Hair follicular keratinocyte (primary cell): ENCODE measurements at places on chromosomes 11 and 22. TPM values are rescaled to one million over a fixed set of nuclear protein-coding genes. Genes with fewer than 3 reads are reported as not detected.

PKP3 gene
- 292 and 373 TPM in 2 replicates for total RNA-seq

IGSF22 gene
- under 0.01 and 0.08 TPM in 2 replicates for total RNA-seq

PDE2A gene
- 1.5 and 3.9 TPM in 2 replicates for total RNA-seq

LUZP2 gene
- not detected in 2 replicates for total RNA-seq

CCDC73 gene
- total RNA-seq: not detected in 2 replicates

FOLR2 gene
- total RNA-seq: not detected in 2 replicates

FJX1 gene
- total RNA-seq: 103 and 145 TPM in 2 replicates

PNPLA3 gene
- 2.9 and 4.2 TPM in 2 replicates for total RNA-seq

MPPED2 gene
- total RNA-seq: not detected in 2 replicates

OR2AT4 gene
- total RNA-seq: not detected in 2 replicates

NXPE2 gene
- total RNA-seq: not detected in 2 replicates

PTPRCAP gene
- total RNA-seq: 0.78 and 1.4 TPM in 2 replicates

MMP11 gene
- total RNA-seq: 0.38 and 0.47 TPM in 2 replicates

POU2AF3 gene
- total RNA-seq: not detected in 2 replicates

GNB1L gene
- total RNA-seq: 25.3 and 35.2 TPM in 2 replicates

RAB36 gene
- 0.47 and 1.4 TPM in 2 replicates for total RNA-seq

ZDHHC5 gene
- total RNA-seq: 39.4 and 48.3 TPM in 2 replicates

UPB1 gene
- not detected in 2 replicates for total RNA-seq

MS4A3 gene
- total RNA-seq: not detected in 2 replicates

LDHAL6A gene
- total RNA-seq: not detected in 2 replicates

ANO9 gene
- total RNA-seq: 9.5 and 19.5 TPM in 2 replicates

OR8H3 gene
- not detected in 2 replicates for total RNA-seq

OR51I1 gene
- total RNA-seq: not detected in 2 replicates

SDF2L1 gene
- total RNA-seq: 124 and 205 TPM in 2 replicates

PIH1D2 gene
- 0.39 and 1.3 TPM in 2 replicates for total RNA-seq

TSPAN18 gene
- total RNA-seq: 0.15 TPM in 1 of 2 replicates, not detected in the other

ELFN2 gene
- total RNA-seq: 0.61 and 1.9 TPM in 2 replicates

GGTLC2 gene
- total RNA-seq: not detected in 2 replicates

SMTNL1 gene
- not detected in 2 replicates for total RNA-seq

COA4 gene
- total RNA-seq: 71.3 and 117 TPM in 2 replicates

IL17REL gene
- total RNA-seq: not detected in 2 replicates

DDI1 gene
- not detected in 2 replicates for total RNA-seq

TRIM48 gene
- not detected in 2 replicates for total RNA-seq

ACR gene
- total RNA-seq: not detected in 2 replicates

TRIM49 gene
- not detected in 2 replicates for total RNA-seq

LARGE1 gene
- total RNA-seq: 5.0 and 5.5 TPM in 2 replicates

MRGPRX3 gene
- 24.1 and 45.6 TPM in 2 replicates for total RNA-seq

SPDYC gene
- total RNA-seq: not detected in 2 replicates

TMEM86A gene
- total RNA-seq: 0.72 and 2.2 TPM in 2 replicates

SLC35F2 gene
- 51.6 and 51.9 TPM in 2 replicates for total RNA-seq

HMOX1 gene
- 0.39 and 1.2 TPM in 2 replicates for total RNA-seq

OVOL1 gene
- total RNA-seq: 0.91 and 3.8 TPM in 2 replicates

SLN gene
- not detected in 2 replicates for total RNA-seq

EXPH5 gene
- 5.4 TPM in 2 replicates for total RNA-seq

PTDSS2 gene
- total RNA-seq: 38.2 and 52.8 TPM in 2 replicates

DEPDC7 gene
- 7.3 and 18.9 TPM in 2 replicates for total RNA-seq

FOLH1 gene
- not detected in 2 replicates for total RNA-seq

DMC1 gene
- 0.39 and 1.7 TPM in 2 replicates for total RNA-seq

KRTAP5-1 gene
- not detected in 2 replicates for total RNA-seq

MMP8 gene
- total RNA-seq: 0.11 TPM in 1 of 2 replicates, not detected in the other

MS4A6A gene
- not detected in 2 replicates for total RNA-seq

TRIM66 gene
- 1.2 and 1.3 TPM in 2 replicates for total RNA-seq

CLMP gene
- 67.5 and 69.9 TPM in 2 replicates for total RNA-seq

RFPL1 gene
- not detected in 2 replicates for total RNA-seq

PHETA2 gene
- total RNA-seq: 6.3 and 9.5 TPM in 2 replicates

TENM4 gene
- total RNA-seq: 9.4 and 15.3 TPM in 2 replicates

NAALADL1 gene
- total RNA-seq: 13.0 and 32.8 TPM in 2 replicates

CRACR2B gene
- total RNA-seq: 0.68 and 1.0 TPM in 2 replicates

OR5B12 gene
- total RNA-seq: not detected in 2 replicates
